Uterus (tissue), 4 donors: ENCODE measurements at places on chromosomes 7 and 10. TPM values are rescaled to one million over a fixed set of nuclear protein-coding genes. Genes with fewer than 3 reads are reported as not detected.

Gene OR6B1
- not detected for total RNA-seq

- no peak overlapping the region for H3K27ac ChIP-seq
- H3K27me3 ChIP-seq: no peaks in the 10 kb centered on the region
- H3K36me3 ChIP-seq: no peaks in the 10 kb centered on the region
These were observed 170.9 kb downstream of the PARD3 start for GRCh38 chr10:34644224-34644623.

Gene ST7
- total RNA-seq: 33.1 TPM

DNA sequence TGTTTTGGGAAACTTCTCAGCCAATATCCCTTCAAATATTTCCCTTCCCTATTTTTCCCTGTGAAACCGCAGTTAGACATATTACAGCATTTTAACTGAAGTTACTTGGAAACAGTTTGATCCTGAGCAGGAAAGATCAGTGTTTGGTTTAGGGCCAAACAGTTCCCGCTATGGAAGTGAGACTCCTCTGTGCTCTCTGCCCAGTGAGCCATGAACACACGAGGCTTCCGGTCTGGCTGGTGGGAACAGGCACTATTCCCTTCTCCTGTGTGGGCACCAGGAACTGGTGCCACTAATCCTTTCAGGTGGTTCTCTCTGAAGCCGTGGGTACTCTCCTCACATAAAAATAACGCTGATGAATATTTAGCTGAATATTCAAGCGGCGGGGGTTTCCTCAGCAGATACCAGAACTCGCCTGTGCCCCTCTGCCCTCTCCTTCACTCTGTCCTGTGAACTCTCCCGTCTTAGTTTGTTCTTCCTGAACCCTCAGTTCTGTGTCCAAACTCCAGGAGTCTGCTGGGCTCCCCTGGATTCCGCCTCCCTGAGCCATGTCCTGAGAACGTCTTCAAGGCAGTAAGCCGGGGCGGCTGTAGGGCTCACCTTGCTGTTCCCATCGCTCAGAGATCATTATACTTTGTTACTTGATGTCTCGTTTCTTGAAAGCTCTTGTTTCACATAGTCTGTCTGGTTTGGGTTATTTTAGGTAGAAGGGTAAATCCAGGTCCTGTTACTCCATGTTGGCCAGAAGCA, 25.7 kb downstream of the FOXL3 start:
- no peak overlapping the region for H3K27ac ChIP-seq
- no peaks in the 10 kb centered on the region for H3K27me3 ChIP-seq
- no peak for DNase-seq
- no peaks in the 10 kb centered on the region for H3K4me1 ChIP-seq

DNA sequence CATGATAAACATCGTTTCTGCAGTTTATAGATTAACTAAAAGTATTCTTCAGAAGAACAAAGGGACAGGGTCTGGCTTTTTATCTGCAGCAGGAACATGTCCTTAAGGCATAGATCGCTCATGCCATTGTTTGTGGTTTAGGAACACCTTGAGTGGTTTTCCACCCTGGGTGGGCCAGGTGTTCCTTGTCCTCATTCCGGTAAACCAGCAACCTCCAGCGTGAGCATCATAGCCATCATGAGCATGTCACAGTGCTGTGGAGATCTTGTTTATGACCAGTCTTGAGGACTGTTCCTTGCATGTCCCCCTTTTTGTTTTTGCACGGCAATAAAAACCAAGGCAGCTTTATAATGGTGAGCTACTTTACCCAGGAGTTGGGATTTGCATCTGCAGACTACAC, 33.9 kb downstream of the STOX1 start:
- H3K4me3 ChIP-seq: no peak overlapping the region
- no peaks in the 10 kb centered on the region for H3K4me1 ChIP-seq
- H3K27me3 ChIP-seq: no peaks in the 10 kb centered on the region
- H3K36me3 ChIP-seq: no peaks in the 10 kb centered on the region
- H3K27ac ChIP-seq: no peak overlapping the region

- peak; percentile 62 for DNase-seq
- no peaks in the 10 kb centered on the region for H3K36me3 ChIP-seq
- peak overlapping the region; percentile 79 for H3K27ac ChIP-seq
These were observed 33.7 kb upstream of the DGKI start for GRCh38 chr7:137880432-137880831.

Gene TAS2R3
- not detected for total RNA-seq

DNA sequence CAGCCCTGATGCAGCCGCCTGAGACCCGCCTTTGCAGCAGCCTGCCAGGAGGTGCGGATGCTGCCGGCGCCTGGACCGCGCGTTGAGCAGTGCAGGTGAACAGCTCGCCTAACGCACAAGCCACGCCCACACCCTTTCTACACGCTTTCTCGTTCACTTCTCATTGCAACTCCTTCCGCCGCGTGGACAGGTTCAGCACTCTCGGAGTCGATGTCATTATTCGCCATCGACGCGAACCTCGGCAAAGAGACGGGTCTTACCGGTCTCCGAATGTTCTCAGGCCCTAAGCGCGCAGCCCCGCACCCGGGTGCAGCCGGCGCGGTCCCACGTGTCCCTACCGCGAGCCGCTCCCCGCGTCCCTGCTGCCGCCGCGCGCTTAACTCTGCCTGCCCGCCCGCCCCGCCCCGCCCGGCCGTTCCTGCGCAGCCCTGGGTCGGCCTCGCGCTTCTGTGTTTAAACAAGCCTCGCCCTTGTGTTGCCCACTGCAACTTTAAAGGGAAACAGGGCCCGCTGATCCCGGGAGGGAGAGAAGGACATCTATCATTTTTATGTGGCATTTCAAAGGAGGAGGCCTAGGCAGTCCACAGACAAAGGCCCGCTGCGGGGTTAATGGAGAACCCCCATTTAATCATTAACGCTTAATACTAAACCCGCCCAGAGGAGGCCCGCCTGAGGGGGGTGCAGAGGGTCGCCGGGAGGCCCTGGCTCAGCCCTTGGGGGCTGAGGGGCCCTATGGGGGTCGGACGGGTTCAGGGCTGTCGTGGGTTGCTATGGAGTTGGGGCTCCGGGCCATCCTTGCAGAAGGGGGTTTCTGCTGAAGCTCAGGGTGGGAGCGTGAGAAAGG, 128.5 kb downstream of the WDR11 start:
- no peaks in the 10 kb centered on the region for H3K36me3 ChIP-seq
- DNase-seq: peak; percentile 66
- peak overlapping the region; percentile 63 for H3K27ac ChIP-seq
- peaks cover 9% of the 10 kb centered on the region for H3K4me1 ChIP-seq
- H3K4me3 ChIP-seq: peak overlapping the region; percentile 24
- H3K27me3 ChIP-seq: no peaks in the 10 kb centered on the region

- DNase-seq: no peak
- no peaks in the 10 kb centered on the region for H3K4me1 ChIP-seq
- H3K36me3 ChIP-seq: no peaks in the 10 kb centered on the region
- no peak overlapping the region for H3K27ac ChIP-seq
- no peaks in the 10 kb centered on the region for H3K27me3 ChIP-seq
These were observed 464.2 kb downstream of the PLXNA4 start for GRCh38 chr7:132112106-132112505.

Gene ZNF775
- total RNA-seq: 2.0 TPM

- no peak for DNase-seq
- H3K4me3 ChIP-seq: no peak overlapping the region
- no peaks in the 10 kb centered on the region for H3K36me3 ChIP-seq
- H3K27ac ChIP-seq: no peak overlapping the region
- no peaks in the 10 kb centered on the region for H3K27me3 ChIP-seq
These were observed 30.8 kb downstream of the CPXM2 start for GRCh38 chr10:123860856-123861255.

- no peak overlapping the region for H3K4me3 ChIP-seq
- no peaks in the 10 kb centered on the region for H3K4me1 ChIP-seq
- no peak overlapping the region for H3K27ac ChIP-seq
- H3K27me3 ChIP-seq: no peaks in the 10 kb centered on the region
- no peak for DNase-seq
These were observed 84.4 kb upstream of the NOBOX start for GRCh38 chr7:144487901-144488300.

Gene ADAM8
- total RNA-seq: not detected

Gene FOXI2
- total RNA-seq: not detected

- no peak for DNase-seq
- no peaks in the 10 kb centered on the region for H3K36me3 ChIP-seq
- H3K27me3 ChIP-seq: no peaks in the 10 kb centered on the region
- H3K27ac ChIP-seq: no peak overlapping the region
- H3K4me1 ChIP-seq: no peaks in the 10 kb centered on the region
These were observed 93.0 kb upstream of the SP4 start for GRCh38 chr7:21334906-21335305.

- no peak overlapping the region for H3K4me3 ChIP-seq
- peak; percentile 44 for DNase-seq
- H3K36me3 ChIP-seq: no peaks in the 10 kb centered on the region
- H3K27ac ChIP-seq: peak overlapping the region; percentile 6
- H3K4me1 ChIP-seq: no peaks in the 10 kb centered on the region
These were observed 46.5 kb downstream of the CTBP2 start for GRCh38 chr10:125113691-125114371.

- peaks cover 5% of the 10 kb centered on the region for H3K4me1 ChIP-seq
- DNase-seq: no peak
- H3K27ac ChIP-seq: peak overlapping the region; percentile 14
- H3K27me3 ChIP-seq: no peaks in the 10 kb centered on the region
- H3K36me3 ChIP-seq: no peaks in the 10 kb centered on the region
These were observed 23.6 kb downstream of the FAM3C start for GRCh38 chr7:121372376-121373010.

Gene CH25H
- 0.24 TPM for total RNA-seq

DNA sequence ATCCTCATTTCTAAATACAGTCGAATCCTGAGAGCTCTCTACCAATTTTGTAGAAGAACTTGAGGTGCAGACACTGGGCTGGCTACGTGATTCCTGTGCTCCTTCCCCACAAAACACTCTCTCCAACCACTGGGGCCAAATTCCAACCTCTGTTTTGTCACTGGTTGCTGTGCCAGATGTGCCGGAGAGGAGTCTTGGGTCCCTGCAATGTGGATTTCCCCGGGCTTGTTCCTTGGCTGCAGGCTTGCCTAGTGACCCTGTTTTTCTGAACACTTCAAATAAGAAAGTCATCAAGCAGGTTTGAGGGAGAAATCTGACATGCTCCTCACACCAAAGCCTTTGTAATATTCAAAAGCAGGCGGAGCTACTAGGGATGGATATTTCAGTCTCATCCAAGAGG, 44.4 kb upstream of the AGBL3 start:
- H3K27ac ChIP-seq: peak overlapping the region; percentile 51
- H3K27me3 ChIP-seq: no peaks in the 10 kb centered on the region
- no peak for DNase-seq
- no peaks in the 10 kb centered on the region for H3K36me3 ChIP-seq
- no peak overlapping the region for H3K4me3 ChIP-seq

DNA sequence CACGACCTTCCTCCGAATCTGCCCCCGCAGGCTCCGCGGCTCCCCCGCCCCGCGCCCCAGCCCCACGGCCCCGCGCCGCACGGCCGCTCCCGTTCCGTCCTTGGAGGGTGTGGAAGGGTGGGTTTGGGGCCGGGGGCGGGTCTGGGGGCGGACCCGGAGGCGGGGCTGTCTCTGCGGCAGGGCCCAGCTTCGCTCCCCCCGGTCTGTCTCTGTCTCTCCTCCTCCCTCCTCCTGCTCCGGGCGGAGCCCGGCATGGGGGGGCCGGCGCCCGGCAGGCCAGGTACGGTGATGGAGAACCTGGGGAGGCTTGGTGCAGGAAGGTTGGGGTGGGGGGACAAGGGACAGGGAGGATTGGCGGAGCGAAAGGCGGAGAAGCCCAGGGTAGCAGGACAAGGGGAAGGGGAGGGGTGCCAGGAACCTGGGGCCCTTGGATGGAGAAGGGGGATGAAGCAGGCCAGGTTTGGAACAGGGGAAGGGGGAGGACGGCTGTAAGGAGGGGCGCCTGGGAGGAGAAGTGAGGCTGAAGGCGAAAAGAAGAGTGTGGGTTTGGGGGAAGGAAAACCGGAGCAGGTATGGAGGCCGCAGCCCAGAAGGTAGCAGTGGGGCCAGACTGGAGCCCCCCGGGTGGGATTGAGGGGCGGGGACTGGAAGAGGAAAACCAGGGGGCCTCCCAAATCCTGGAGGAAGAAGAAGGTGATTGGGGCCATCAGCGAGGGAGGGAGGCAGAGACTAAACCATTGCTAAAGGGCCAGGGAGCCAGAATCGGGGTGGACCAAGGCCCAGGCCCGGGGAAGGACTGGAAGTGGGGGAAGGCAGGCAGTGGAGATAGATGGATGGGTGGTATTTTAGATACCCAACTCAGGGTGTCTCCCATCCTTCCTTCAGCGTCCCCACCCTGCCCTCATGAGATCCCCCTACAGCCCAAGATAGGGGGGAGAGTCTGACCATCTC, at the start of gene NYAP1:
Gene NYAP1, plus strand, starts transcription at position 206 of the 951 bp plus-strand sequence. CDS start 1,385 bp downstream, outside the sequence.
- no peaks in the 10 kb centered on the region for H3K27me3 ChIP-seq
- peak; percentile 79 for DNase-seq
- H3K4me1 ChIP-seq: no peaks in the 10 kb centered on the region
- H3K36me3 ChIP-seq: no peaks in the 10 kb centered on the region

Gene PPP3CB
- total RNA-seq: 40.0 TPM

DNA sequence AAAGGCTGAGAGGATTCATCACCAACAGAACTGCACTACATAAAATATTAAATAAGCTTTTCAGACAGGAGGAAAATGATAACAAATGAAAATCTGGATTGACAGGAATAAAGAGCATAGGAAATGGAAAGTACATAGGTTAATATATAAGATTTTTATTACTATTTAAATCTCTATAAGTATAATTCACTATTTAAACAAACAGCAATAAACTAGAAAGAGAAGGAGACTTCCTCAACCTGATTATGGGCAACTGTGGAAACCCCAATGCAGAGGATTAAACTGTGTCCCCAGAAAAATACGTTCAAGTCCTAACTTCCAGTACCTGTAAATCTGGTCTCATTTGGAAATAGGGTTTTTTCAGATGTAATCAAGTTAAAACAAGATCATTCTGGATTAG, 14.8 kb upstream of the ASL start:
- H3K27ac ChIP-seq: no peak overlapping the region
- no peaks in the 10 kb centered on the region for H3K27me3 ChIP-seq
- no peak overlapping the region for H3K4me3 ChIP-seq
- no peak for DNase-seq
- H3K4me1 ChIP-seq: no peaks in the 10 kb centered on the region
- H3K36me3 ChIP-seq: no peaks in the 10 kb centered on the region

DNA sequence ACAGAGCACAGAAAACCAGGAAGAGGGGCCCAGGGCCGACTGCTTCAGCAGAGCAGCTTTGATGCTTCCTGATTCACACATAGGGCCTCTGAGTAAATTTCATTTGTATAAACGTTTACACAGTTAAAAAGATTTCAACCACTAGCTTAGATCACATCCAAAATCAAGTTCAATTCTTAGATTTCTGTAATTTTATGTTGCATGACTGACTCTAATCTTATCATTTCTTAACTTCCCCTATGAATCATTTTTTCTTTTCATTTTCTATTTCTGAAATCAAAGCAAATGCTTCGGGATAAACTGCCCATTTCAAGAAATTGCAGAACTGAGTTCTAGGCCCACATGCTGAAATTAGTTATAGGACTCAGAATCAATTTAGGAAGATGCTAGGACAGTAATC, 224.7 kb downstream of the INHBA start:
- H3K36me3 ChIP-seq: no peaks in the 10 kb centered on the region
- no peak overlapping the region for H3K4me3 ChIP-seq
- H3K27ac ChIP-seq: no peak overlapping the region
- no peak for DNase-seq
- H3K27me3 ChIP-seq: no peaks in the 10 kb centered on the region
- no peaks in the 10 kb centered on the region for H3K4me1 ChIP-seq

GRCh38 chr7:48285373-48285772, 114.1 kb downstream of the ABCA13 start:
- no peaks in the 10 kb centered on the region for H3K27me3 ChIP-seq
- H3K27ac ChIP-seq: no peak overlapping the region
- no peaks in the 10 kb centered on the region for H3K4me1 ChIP-seq
- H3K36me3 ChIP-seq: no peaks in the 10 kb centered on the region
- DNase-seq: no peak

Gene DENND2A
- total RNA-seq: 20.2 TPM

- no peak for DNase-seq
- H3K4me3 ChIP-seq: no peak overlapping the region
- no peaks in the 10 kb centered on the region for H3K4me1 ChIP-seq
- H3K27me3 ChIP-seq: no peaks in the 10 kb centered on the region
- no peak overlapping the region for H3K27ac ChIP-seq
- H3K36me3 ChIP-seq: no peaks in the 10 kb centered on the region
These were observed 141.7 kb upstream of the COL1A2 start for GRCh38 chr7:94252971-94253370.
